ENCODE measurements at places on chromosomes 1 and 21. TPM values are rescaled to one million over a fixed set of nuclear protein-coding genes. Genes with fewer than 3 reads are reported as not detected.

Gene IFNLR1
- 6.8 TPM for total RNA-seq

Gene IL6R
- 0.53 TPM for total RNA-seq

Gene RNF186
- not detected for total RNA-seq

Gene LELP1
- total RNA-seq: not detected

Gene PGLYRP3
- not detected for total RNA-seq

Gene GBP2
- 194 TPM for total RNA-seq

Gene FAM72B
- total RNA-seq: 34.9 TPM

- H3K36me3 ChIP-seq: peaks cover 88% of the 10 kb centered on the region
- peaks cover 66% of the 10 kb centered on the region for H3K4me1 ChIP-seq
- H3K27me3 ChIP-seq: no peaks in the 10 kb centered on the region
- no peak overlapping the region for H3K4me3 ChIP-seq
- DNase-seq: no peak
Measured at GRCh38 chr1:207342332-207342731, 20.9 kb downstream of the CD55 start.

- peaks cover 3% of the 10 kb centered on the region for H3K36me3 ChIP-seq
- no peaks in the 10 kb centered on the region for H3K4me1 ChIP-seq
- H3K27me3 ChIP-seq: no peaks in the 10 kb centered on the region
Measured at GRCh38 chr1:8002921-8003320, 23.2 kb downstream of the ERRFI1 start.

- H3K27ac ChIP-seq: no peak overlapping the region
- H3K36me3 ChIP-seq: no peaks in the 10 kb centered on the region
- peaks cover 3% of the 10 kb centered on the region for H3K4me1 ChIP-seq
Measured at GRCh38 chr1:36669262-36669661, 186.5 kb upstream of the CSF3R start.

GRCh38 chr1:186218654-186219352 is 156.2 kb downstream of the TPR start:
- no peak overlapping the region for H3K4me3 ChIP-seq
- no peak overlapping the region for H3K27ac ChIP-seq
- H3K27me3 ChIP-seq: peaks cover 3% of the 10 kb centered on the region
- no peaks in the 10 kb centered on the region for H3K36me3 ChIP-seq
- no peaks in the 10 kb centered on the region for H3K4me1 ChIP-seq

DNA sequence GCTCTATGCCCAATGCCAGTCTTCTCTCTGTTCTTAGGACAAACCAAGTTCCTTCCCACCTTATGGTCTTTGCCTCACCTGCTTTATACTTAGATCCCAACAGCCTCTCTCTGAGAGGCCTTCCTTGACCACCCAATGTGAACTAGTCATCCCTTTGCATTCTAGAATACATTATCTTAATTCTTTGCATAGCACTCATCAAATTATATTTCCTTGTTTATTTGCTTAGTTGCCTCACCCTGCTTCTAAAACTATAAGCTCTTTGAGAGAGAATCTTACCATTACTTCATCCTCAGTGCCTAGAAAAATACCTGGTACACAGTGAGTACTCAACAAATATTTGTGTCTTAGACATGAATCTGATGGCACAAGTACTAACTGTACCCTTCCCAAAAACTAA is 8.0 kb downstream of the PIGP start:
- H3K27ac ChIP-seq: no peak overlapping the region
- H3K4me1 ChIP-seq: peaks cover 6% of the 10 kb centered on the region
- no peaks in the 10 kb centered on the region for H3K27me3 ChIP-seq

- DNase-seq: no peak
- no peaks in the 10 kb centered on the region for H3K27me3 ChIP-seq
- no peaks in the 10 kb centered on the region for H3K36me3 ChIP-seq
- H3K4me1 ChIP-seq: peaks cover 8% of the 10 kb centered on the region
Measured at GRCh38 chr1:167090314-167090942, at the start of gene GPA33. Gene GPA33, minus strand, starts transcription at chr1:167090377. Its CDS starts 90 bp downstream, at chr1:167090287.

- H3K4me3 ChIP-seq: no peak overlapping the region
- H3K27me3 ChIP-seq: peaks cover 12% of the 10 kb centered on the region
- DNase-seq: no peak
- H3K36me3 ChIP-seq: peaks cover 15% of the 10 kb centered on the region
- H3K4me1 ChIP-seq: peaks cover 27% of the 10 kb centered on the region
Measured at GRCh38 chr1:67294836-67295617, 12.6 kb upstream of the IL12RB2 start.

DNA sequence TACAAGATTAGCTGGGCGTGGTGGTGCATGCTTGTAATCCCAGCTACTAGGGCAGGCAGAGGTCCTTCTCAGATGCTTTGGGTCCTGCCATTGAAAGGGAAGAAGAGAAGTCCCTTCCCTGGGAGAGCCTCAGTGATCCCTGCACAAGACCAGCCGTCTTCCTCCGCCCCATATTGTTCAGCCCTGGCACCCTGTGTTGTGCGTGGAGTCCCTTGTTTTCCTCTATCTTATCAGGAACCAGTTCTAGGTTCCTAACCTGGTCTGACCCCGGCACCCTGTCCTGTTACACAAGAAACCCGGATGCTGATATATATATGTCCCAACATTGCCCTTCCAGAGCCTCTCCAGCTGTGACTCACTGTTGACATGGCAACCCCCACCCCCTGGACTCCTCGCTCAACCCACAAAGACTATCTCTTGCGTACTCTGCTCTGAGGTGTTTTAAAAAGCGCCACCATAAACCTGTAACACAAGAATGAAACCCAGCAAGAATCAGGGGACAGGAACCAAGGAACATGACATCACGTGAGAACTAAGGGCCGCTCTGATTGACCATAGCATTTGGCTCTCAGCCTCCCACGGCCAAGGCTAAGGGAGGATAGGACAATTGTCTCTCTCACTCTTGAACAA is 4.8 kb downstream of the MX2 start:
- no peaks in the 10 kb centered on the region for H3K27me3 ChIP-seq
- no peak for DNase-seq
- H3K27ac ChIP-seq: no peak overlapping the region
- peaks cover 71% of the 10 kb centered on the region for H3K36me3 ChIP-seq
- H3K4me3 ChIP-seq: no peak overlapping the region

- H3K27ac ChIP-seq: no peak overlapping the region
- no peak for DNase-seq
- no peak overlapping the region for H3K4me3 ChIP-seq
- H3K36me3 ChIP-seq: no peaks in the 10 kb centered on the region
Measured at GRCh38 chr1:166322470-166322869, 155.7 kb upstream of the FAM78B start.

- H3K27me3 ChIP-seq: peaks cover 48% of the 10 kb centered on the region
- H3K4me1 ChIP-seq: peaks cover 9% of the 10 kb centered on the region
- peak; percentile 58 for DNase-seq
- H3K36me3 ChIP-seq: peaks cover 2% of the 10 kb centered on the region
Measured at GRCh38 chr1:94926915-94927404, at the start of gene CNN3. Gene CNN3, minus strand, starts transcription at chr1:94927110. Its CDS starts 216 bp downstream, at chr1:94926894.

DNA sequence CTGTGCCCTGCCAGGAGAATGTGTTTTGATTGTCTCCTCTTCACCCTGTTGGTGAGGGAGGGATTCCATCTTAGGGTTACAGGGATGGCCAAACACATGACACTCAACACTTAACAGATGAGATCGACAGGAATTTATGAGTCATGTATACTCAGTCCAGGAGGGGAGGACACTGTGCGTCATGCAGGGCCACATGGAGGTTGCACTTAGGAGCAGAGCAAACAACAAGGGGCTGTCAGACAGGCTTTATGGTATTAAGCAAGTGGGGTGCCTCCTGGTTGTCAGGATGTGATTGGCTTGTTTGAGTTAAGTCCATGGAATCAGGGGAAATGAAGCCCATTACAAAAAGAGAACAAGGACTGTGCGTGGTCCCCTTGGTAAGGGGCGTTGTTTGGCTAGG is 26.9 kb downstream of the EDARADD start:
- H3K4me1 ChIP-seq: peaks cover 16% of the 10 kb centered on the region
- DNase-seq: no peak
- H3K27ac ChIP-seq: no peak overlapping the region
- H3K36me3 ChIP-seq: no peaks in the 10 kb centered on the region
- no peak overlapping the region for H3K4me3 ChIP-seq
- no peaks in the 10 kb centered on the region for H3K27me3 ChIP-seq

- peak overlapping the region; percentile 75 for H3K4me3 ChIP-seq
- peaks cover 85% of the 10 kb centered on the region for H3K4me1 ChIP-seq
- DNase-seq: peak; percentile 84
- peak overlapping the region; percentile 86 for H3K27ac ChIP-seq
- peaks cover 4% of the 10 kb centered on the region for H3K36me3 ChIP-seq
- H3K27me3 ChIP-seq: no peaks in the 10 kb centered on the region
Measured at GRCh38 chr1:226679853-226680516, 59.1 kb downstream of the ITPKB start.

Data from activated CD8-positive, alpha-beta memory T cell treated with anti-CD3 and anti-CD28 coated beads, Interleukin-2, amount 10 ng/mL, durations not matched to agents 7 days and 5 days (primary cell).